ENCODE measurements at places on chromosomes 12 and 14.

GRCh38 chr12:64545081-64545382 lies 65.3 kb upstream of the RASSF3 start:
- DNase-seq, result no peak

DNA sequence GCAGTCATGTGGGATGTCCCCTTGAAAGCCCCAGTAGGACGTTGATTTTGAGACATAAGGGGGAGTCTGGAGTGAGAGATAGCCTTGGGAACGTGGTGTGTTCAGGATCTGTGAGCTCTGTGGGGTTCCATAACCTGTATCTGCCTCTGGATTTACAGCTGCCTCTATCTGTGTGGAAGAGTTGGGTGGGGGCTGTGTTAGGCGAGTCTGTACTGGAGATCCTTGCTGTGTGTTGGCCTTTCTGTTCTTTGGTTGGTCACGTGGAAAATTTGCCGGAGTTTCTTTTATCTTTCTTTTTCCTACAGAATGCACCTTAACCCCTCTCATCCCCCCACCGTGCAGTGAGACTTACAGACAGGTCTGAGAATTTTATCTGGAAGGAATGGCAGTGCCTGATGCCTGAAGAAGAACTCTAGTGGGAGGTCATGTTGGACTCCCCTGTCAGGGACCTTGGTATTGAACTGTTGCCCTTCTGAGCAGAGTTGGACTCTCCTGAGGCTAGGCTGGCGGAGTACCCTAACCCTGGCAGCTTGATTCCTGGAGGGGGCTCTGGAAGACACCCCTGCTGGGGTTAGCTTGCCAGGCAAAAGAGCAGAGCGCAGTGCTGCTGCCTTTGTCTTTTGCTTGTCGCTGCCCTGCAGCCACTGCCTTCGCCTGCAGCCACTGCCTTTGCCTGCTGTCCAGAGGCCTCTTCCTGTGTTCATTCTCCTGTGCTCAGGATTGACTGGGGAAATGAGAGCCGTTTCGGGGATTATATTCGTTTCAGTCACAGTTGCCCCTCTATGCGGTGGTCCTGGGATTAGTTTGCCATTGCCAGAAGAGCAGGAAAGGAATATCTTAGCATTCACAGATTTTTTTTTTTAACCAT lies 34.1 kb downstream of the ZNF664 start:
- DNase-seq, result peak; percentile 73

DNA sequence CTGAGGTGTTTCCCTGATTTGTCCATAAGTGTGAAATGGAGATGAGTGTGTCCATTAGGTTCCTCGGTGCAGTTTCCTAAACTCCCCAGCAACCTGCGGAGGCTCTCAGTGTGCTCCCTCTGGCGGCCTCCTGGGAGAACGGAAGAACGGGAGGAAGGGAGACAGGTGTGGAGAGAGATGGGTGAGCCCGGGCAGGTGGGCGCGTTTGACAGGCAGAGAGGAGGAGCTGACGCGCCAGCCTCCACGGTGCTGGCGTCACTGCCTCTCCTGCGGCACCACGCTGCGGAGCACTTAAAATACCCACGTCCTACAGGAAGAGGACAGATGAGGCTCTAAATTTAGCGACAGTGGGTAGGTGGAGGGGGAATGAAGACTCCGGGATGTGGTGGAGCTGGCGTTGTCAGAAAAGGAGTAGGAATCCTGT lies 26.8 kb upstream of the PEX5 start:
- DNase-seq, result peak; percentile 42

DNA sequence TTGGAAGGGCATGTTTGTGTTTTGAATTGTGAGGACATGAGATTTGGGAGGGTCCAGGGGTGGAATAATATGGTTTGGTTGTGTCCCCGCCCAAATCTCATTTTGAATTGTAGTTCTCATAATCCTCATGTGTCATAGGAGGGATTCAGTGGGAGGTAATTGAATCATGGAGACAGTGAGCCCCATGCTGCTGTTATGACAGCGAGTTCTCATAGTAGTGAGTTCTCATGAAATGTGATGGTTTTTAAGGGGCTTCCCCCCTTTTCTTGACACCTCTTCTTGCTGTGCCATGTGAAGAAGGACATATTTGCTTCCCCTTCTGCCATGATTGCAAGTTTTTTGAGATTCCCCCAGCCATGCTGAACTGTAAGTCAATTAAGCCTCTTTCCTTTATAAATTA lies 260.0 kb downstream of the DUSP6 start:
- no peak for DNase-seq

GRCh38 chr14:49050822-49051221 lies 535.4 kb downstream of the RPS29 start:
- no peak for DNase-seq

GRCh38 chr14:68947802-68948201 lies 31.3 kb downstream of the ACTN1 start:
- peak; percentile 86 for DNase-seq

- no peak for DNase-seq
Observed at GRCh38 chr14:93333631-93334103, 831 bp upstream of the BTBD7 start.

DNA sequence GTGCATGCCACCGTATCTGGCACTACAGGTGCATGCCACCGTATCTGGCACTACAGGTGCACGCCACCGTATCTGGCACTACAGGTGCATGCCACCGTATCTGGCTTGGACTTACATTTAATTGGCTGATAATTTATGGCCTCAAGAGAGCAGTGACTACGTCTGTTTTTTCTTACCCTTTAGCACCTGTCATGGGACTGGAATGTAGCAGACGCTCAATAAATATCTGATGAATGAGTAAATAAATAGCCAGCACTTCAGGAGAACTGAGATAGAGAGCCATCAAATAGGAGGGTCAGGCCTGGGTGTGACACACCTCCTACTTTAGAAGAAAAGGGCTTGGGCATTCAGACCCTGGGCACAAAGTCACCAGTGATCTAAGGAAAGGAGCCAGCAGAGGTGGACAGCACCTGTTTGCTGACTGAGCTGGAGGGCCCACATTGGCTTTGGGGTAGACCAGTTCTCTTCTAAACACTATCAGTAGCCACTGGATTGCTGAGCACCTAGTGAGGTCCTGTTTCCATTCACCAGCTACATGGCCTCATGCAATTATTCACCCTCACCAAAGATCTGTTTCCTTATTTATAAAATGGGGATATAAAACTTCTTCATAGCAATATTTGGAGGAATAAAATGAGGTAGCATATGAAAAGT lies 50.1 kb downstream of the RFX4 start:
- peak; percentile 61 for DNase-seq

- DNase-seq, result no peak
Observed at GRCh38 chr14:89651805-89652204, 234.8 kb upstream of the FOXN3 start.

DNA sequence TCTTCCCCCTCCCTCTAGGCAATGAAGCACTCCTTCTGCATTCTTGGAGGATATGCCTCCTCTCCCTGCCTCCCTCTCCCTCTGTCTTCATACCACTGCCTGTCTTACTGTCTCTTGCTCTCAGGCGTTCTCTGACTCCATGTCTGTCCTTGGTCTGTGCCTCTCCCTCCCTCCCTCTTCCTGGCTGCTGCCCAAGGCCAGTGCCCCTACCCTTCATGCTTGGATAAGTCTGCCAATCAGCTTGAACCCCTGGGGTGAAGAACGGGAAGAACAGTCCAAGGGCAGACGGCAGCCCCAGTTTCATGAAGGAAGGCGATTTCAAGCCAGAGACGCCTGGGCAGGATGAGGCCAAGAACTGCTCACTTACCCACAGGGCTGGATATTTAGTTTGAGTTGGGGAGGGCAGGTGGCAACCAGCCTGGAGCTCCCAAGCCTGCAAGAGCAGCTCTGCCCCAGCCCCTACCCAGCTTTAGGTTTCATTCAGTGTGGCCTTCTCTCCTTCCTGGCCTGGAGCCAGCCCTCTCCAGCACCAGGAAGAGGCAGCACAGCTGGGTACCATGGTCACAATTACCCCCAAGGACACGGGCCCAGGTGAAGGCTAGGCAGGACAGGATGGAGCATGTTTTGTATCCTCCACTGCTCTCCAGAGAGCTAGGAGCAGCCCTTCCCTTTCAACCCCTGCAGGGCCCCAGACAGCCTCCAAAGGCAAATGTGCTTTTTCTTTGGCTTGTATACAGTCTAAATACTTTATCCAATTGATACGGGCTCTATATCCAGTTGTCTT lies 35.8 kb upstream of the LTBP2 start:
- no peak for DNase-seq

Measured in large intestine (tissue), 12 donors.